GM06990 (cell line): ENCODE measurements at places on chromosomes 1 and 21.

DNA sequence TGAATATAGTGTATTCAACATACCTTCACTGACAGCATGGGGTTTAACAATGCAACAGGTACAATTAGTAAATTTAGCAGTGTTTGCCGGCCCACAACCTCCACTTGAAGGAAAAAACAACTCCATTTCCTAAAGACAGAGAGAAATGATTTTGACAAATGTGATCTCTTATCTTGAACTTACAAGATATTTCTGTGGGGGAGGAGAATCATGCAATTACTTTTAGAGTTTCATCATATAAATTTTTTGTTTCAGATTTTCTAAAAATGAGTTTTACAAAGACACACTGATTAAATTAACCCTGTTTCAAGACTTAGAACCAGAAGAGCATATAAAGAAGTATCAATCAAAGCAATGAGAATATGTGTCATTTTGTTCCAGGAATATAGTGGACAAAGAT is 80.3 kb downstream of the NME7 start:
- DNase-seq: no peak

GRCh38 chr1:209503196-209503595 is 80.3 kb upstream of the CAMK1G start:
- no peak for DNase-seq

GRCh38 chr1:41783189-41783639 is 135.5 kb downstream of the HIVEP3 start:
- no peak for DNase-seq

- no peak for DNase-seq
These were observed 11.7 kb upstream of the SYPL2 start for GRCh38 chr1:109454497-109455133.

DNA sequence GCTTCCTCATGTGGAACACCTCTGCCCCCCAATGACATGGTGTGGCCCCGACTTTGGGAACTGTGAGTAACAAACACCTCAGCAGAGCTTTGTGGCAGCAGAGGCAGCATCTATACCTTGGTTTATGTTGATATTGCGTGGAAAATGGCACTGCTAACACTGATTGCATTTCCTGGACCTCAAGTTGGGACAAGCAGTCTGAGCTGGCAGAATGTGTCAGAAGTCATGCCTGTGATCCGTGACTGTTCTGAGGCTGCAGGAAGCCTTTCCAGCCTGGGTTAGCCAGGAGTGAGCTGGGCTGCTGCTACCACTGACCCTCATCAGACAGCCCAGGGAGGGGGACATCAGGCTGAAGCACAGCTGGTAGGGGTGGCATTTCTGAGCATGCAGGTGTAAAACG is 268.5 kb downstream of the KCNJ6 start:
- no peak for DNase-seq

- peak; percentile 62 for DNase-seq
These were observed 29.6 kb downstream of the DUSP10 start for GRCh38 chr1:221712198-221712684.

- DNase-seq: no peak
These were observed 9.5 kb upstream of the TMEM61 start for GRCh38 chr1:54970901-54971300.

GRCh38 chr1:110443451-110443850 is 7.5 kb upstream of the PROK1 start:
- no peak for DNase-seq
